Foreskin keratinocyte (primary cell): ENCODE measurements at places on chromosomes 1 and 21. TPM values are rescaled to one million over a fixed set of nuclear protein-coding genes. Genes with fewer than 3 reads are reported as not detected.

The OR2T2 gene
- total RNA-seq, result not detected in 2 replicates

The LRRC71 gene
- not detected in 2 replicates for total RNA-seq

The ARL8A gene
- 21.9 and 26.0 TPM in 2 replicates for total RNA-seq

The TEDDM1 gene
- not detected in 2 replicates for total RNA-seq

The COL6A2 gene
- total RNA-seq, result 0.04 and 0.17 TPM in 2 replicates

The RGS13 gene
- total RNA-seq, result not detected in 2 replicates

The LCE3D gene
- 6.9 and 8.8 TPM in 2 replicates for total RNA-seq

The KRTAP13-2 gene
- not detected in 2 replicates for total RNA-seq

The TRPM2 gene
- total RNA-seq, result 1.1 and 2.5 TPM in 2 replicates

The LYPD8 gene
- total RNA-seq, result not detected in 2 replicates

The DNAJC6 gene
- total RNA-seq, result 5.1 and 5.8 TPM in 2 replicates

The RBM11 gene
- 0.17 and 0.25 TPM in 2 replicates for total RNA-seq

The SPRR2A gene
- 3.5 and 8.1 TPM in 2 replicates for total RNA-seq

The FASLG gene
- not detected in 2 replicates for total RNA-seq

The DMRTA2 gene
- total RNA-seq, result not detected in 2 replicates

The LMX1A gene
- total RNA-seq, result not detected in 2 replicates

The G0S2 gene
- total RNA-seq, result 19.7 and 24.0 TPM in 2 replicates

The FCMR gene
- total RNA-seq, result 3.4 and 3.5 TPM in 2 replicates

The GOLT1A gene
- total RNA-seq, result 0.53 and 0.85 TPM in 2 replicates

The TSACC gene
- total RNA-seq, result 0.60 and 0.82 TPM in 2 replicates

The CASQ2 gene
- not detected in 2 replicates for total RNA-seq

The DIO1 gene
- total RNA-seq, result not detected in 2 replicates

The TUT4 gene
- total RNA-seq, result 26.5 and 29.1 TPM in 2 replicates

The TRIM17 gene
- total RNA-seq, result 0.68 and 0.81 TPM in 2 replicates

The PAQR7 gene
- total RNA-seq, result 13.9 and 14.6 TPM in 2 replicates

The CD53 gene
- not detected in 2 replicates for total RNA-seq

The PTPRC gene
- total RNA-seq, result not detected in 2 replicates

The GUCA2B gene
- not detected in 2 replicates for total RNA-seq

The FCRL2 gene
- total RNA-seq, result not detected in 2 replicates

The ABCD3 gene
- 33.4 and 35.7 TPM in 2 replicates for total RNA-seq

The PLA2G2A gene
- total RNA-seq, result not detected in 2 replicates

The TESK2 gene
- total RNA-seq, result 2.0 and 2.2 TPM in 2 replicates

The HSD11B1 gene
- total RNA-seq, result 0.56 and 0.61 TPM in 2 replicates

The TSPAN2 gene
- 0.32 and 0.48 TPM in 2 replicates for total RNA-seq

The TMEM51 gene
- 15.4 and 18.1 TPM in 2 replicates for total RNA-seq

The MYCL gene
- 5.6 and 6.1 TPM in 2 replicates for total RNA-seq

The C2CD4D gene
- total RNA-seq, result 0.18 TPM in 1 of 2 replicates, not detected in the other

The GJA9 gene
- 0.21 and 0.27 TPM in 2 replicates for total RNA-seq

The OR10Z1 gene
- total RNA-seq, result not detected in 2 replicates

The CYP2J2 gene
- total RNA-seq, result 8.2 and 8.5 TPM in 2 replicates

The VASH2 gene
- total RNA-seq, result 0.14 and 0.27 TPM in 2 replicates

The TGFB2 gene
- total RNA-seq, result 4.8 and 6.6 TPM in 2 replicates

The C1QA gene
- total RNA-seq, result not detected in 2 replicates

The CYP4X1 gene
- 0.07 TPM in 1 of 2 replicates, not detected in the other for total RNA-seq

The GPR25 gene
- not detected in 2 replicates for total RNA-seq

The GABPA gene
- total RNA-seq, result 13.6 and 14.4 TPM in 2 replicates

The HSD3B2 gene
- total RNA-seq, result not detected in 2 replicates

The FAM131C gene
- 0.53 and 0.65 TPM in 2 replicates for total RNA-seq

The ARMH1 gene
- 0.18 TPM in 1 of 2 replicates, not detected in the other for total RNA-seq

The GPX7 gene
- 2.9 and 3.9 TPM in 2 replicates for total RNA-seq

The GNB1 gene
- 251 and 257 TPM in 2 replicates for total RNA-seq

The IL10 gene
- not detected in 2 replicates for total RNA-seq

The PTGS2 gene
- 25.1 and 40.7 TPM in 2 replicates for total RNA-seq

The NBPF10 gene
- 0.85 and 1.2 TPM in 2 replicates for total RNA-seq

The RNF2 gene
- 17.8 and 19.2 TPM in 2 replicates for total RNA-seq

The AKR7A3 gene
- 0.18 and 0.27 TPM in 2 replicates for total RNA-seq

The FAM72B gene
- total RNA-seq, result 4.3 and 7.1 TPM in 2 replicates

The CLCA1 gene
- not detected in 2 replicates for total RNA-seq
